ENCODE measurements at places on chromosomes 4 and X.

GRCh38 chr4:47839259-47839658 lies 1.4 kb upstream of the CORIN start:
- DNase-seq, result no peak

DNA sequence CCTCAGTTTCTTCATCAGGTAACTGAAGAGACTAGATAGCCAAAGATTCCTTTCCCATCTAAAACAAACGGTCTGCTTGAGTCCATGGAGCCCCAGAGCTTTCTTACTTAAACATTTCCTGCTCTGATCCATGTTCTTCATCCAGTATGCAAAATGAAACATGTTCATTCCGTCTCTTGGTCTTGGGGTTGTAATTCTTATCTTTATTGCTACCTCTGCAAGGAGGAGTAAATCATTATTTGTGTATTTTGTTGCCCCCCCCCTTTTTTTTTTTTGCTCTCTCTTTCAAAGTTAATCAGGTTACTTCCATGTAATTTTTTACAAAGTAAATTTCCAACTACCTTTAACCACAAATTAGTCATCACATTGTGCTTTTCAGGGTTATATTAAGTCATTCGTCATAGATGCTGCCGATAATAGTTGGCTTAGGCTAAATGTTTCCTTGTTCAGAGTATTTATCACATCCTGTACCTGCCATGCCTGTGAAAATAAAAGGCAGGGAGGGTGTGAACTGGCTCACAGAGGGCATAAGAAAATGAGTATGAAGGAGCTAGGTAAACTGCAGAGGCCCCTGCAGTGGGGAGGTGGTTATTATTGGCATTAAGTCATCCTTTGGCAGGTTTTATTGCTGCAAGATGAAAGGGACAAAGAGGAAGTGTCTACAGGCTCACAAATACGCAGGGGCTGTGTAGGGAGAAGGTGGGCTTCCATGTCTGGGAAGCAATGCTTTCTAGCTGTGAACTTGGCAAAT lies 76.7 kb upstream of the HS3ST1 start:
- peak; percentile 41 for DNase-seq

GRCh38 chrX:10008483-10009056 lies 41.4 kb downstream of the CLDN34 start:
- DNase-seq, result no peak

DNA sequence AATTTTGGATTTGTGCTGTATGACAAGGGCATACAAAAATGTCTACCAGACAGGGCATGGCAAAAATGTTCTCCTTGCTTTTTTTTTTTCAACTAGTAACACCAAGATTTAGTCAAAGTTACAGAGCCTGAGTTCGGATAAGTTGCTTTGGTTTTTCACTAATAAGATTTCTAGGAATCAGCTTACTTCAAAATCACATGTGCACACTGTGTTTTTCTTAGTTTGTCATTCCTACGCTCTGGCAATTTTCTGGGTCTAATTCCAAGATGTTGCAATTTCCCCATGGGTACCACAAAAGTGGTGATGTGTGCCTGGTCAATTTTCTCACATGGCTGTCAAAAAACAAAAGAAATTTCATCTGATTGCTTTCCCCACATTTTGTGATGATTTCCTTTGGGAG lies 6.3 kb downstream of the C1QTNF7 start:
- no peak for DNase-seq

- no peak for DNase-seq
These were observed 11.8 kb downstream of the TMEM31 start for GRCh38 chrX:103722505-103722904.

DNA sequence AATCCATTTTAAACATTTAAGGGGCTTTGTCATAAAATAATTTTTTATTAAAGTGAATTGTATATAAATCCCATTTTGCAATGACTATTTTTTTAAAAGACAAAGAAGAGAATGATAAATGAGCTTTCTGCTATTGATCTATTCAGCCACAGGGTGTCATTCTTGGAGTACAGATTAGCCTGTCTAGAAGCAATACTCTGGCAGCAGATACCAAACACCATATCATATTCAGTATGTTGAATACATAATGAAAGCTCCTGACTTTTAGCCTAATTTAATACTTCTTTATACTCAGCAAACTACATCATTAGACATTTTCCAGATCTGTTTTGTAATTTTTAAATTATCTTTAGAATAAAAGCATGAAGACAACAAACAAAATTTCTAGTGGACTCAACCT lies 496.3 kb downstream of the PDGFC start:
- DNase-seq, result peak; percentile 21

- peak; percentile 2 for DNase-seq
These were observed 128.5 kb downstream of the PRSS12 start for GRCh38 chr4:118224243-118224829.

- DNase-seq, result no peak
These were observed 239.3 kb downstream of the C4orf33 start for GRCh38 chr4:129335276-129335675.

DNA sequence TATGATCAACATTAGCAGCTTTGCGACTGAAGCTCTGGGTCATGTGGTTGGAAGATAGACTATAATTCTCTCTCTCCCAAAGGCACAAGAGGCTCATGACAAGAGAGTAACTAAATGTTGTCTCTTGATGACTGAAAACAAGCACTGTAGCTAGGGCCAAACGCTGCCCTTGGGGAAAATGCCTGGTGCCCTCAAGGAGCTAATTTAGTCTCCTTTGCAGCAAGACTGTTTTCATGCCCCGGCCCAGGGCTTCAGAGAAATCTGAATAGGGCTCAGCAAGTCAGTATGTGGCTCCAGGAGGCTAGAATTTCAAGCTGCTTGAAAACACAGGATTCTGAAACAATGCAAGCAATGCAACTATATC lies 411.9 kb downstream of the GPAT3 start:
- DNase-seq, result no peak

DNA sequence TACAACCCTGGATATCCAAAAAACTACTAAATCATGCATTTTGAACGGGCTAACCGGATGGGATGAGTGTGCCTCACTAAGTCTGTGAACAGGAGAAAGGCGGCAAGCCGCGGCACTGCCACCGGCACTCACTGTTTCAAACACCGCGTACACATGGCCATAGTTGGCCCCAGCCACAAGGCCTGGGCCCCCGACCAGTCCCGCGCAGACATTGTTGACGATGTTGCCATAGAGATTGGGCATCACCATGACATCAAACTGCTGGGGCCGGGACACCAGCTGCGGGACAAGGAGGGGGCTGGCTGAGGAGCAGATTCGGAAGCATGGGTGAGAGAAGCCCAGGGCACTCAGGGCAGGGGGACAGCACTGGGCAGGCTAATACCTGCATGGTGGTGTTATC lies 5.8 kb downstream of the SRPK3 start:
- no peak for DNase-seq

GRCh38 chr4:128461291-128462102 lies 173.9 kb upstream of the PGRMC2 start:
- no peak for DNase-seq

GRCh38 chr4:125049711-125050110 lies 265.0 kb upstream of the FAT4 start:
- no peak for DNase-seq

DNA sequence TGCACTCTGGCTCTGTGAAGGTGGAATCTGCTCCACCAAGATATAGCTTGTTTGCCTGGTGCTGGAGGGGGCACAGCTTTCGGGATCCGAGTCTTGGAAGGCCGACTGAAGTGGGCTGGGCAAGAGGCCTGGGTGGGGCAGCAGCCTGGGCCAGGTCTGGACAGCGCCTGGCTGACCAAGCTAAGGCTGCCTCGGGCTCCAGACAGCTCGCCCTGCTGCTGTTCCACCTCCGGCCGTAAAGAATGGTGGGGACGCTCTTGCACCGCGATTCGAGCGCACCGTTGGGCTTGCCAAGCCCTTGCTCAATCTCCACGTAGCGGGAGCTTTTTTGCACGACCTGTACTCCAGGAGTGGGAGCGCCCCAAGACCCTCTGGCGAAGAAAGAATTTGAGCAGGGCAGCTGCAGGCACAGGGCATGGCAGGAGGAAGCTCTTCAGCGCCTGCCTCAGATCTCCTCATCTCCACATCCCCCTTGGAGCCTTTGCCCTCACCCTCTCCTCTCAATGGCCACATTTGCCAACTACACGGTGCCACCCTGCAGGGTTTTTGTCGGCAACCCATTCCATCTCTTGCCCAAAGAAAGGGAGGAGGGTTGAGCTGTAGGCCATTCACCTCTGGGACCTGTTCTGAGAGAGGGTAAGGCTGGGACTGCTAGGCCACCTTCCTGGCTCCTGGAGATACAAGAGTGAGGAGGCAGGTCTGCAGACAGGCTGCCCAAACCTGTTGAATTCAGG lies 18.9 kb downstream of the CNGA2 start:
- peak; percentile 50 for DNase-seq

- no peak for DNase-seq
These were observed 60.8 kb downstream of the DDX60 start for GRCh38 chr4:168257768-168258167.

GRCh38 chr4:108203377-108203776 lies 34.6 kb upstream of the LEF1 start:
- DNase-seq, result no peak

DNA sequence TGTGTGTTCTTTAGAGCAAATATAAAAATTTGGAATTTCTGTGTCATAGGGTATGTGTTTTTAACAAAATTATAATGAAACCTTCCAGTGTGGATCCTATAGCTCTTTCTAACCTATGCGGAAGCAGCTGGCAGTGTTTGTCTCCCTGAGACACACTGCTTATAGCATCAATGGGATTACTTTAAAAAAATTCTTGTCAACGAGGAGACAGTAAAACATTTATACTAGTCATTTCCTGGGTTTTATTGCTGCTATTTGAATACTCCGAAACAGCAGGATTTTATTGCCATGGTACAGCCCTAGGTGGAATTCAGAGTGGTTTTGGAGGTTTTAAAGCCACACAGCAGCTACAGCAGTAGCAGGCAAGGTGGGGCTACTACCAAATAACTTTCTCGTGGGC lies 145.1 kb upstream of the IL1RAPL2 start:
- DNase-seq, result no peak

- DNase-seq, result no peak
These were observed 55.6 kb downstream of the MAP7D2 start for GRCh38 chrX:20060961-20061748.

DNA sequence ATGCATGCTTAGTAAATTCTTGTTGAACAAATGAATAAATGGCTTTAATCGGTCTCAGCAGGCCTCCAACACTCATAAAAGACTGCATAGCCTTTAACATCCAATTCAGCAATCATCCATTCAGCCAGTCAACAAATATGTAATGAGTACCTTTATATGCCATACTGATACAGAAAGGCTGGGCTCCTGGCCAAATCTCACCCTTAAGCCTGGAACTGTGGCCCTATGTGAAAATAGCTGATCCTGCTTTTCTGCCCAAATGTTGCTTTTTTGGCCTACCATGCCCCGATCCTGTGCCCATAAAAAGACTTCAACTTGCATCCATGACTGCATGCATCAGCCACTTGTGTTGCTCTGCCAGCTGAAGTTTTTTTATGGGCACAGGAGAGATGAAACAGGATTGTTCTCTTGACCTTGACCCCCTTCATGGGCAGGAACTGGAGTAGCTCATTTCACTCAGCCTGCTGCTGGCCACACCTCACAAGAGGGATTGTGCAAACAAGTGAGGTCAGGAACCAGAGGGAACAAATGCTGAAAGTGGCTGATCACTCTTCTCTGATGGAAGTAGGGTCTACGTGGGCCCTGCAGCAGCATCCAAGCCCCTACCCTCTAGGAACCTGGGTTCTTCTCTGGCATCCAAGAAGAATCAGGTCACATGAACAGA lies 75.6 kb downstream of the NPY1R start:
- DNase-seq, result no peak

DNA sequence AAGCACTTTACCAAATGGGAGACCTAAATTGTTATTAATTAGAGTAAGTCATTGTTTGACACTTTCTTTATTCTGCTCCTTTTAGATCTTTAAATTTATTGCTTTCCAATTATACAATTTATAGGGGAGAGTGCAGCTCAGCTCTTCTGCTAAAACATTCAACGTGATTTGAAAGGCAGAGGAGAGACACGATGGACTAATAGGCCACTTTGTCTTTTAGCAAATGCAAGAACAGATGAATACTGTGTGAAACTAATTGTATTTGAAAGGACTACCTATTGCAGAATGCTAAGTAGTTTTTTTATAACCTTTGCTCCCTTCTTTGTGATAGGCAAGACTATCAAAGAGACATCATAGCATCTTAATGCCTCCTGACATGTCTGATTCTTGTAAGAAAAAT lies 320.4 kb upstream of the KLF3 start:
- no peak for DNase-seq

DNA sequence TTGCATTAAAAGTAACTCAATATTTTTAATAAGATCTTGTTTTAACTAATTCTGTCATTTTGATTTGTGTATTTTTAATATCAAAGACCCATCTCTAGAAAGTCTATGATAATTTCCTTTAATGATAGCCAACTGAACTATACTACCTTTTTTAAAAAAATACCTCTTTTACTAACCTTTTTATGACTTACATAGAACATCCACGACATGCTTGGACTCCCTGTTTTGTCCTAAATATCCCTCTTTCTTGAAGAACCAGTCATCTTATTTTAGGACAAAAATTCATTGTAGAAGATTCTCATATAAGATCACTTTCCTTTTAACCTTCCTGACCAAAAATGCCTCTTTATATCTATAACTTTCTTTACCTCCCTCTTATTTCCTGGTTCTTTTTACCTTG lies 76.8 kb upstream of the GC start:
- DNase-seq, result no peak

DNA sequence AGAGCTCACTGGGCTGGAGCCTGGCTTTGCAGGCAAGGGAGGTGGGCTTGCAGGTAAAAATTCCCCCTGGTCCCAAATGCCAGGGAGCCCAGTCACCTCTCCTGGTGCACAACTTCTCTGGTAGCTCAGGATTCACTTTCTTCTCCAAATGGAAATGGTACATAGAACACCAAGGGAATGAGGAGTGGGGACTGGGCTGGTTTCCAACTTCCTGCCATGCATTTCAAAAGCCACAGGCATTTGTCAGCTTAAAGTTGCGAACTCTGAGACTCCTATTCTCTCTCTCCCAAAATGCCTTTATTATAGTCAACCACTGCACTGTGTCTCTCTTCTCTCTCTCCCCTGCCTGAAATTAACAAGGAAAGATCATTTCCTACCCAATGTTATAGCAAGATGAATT lies 177.3 kb downstream of the GRIA3 start:
- DNase-seq, result no peak

GRCh38 chr4:123444290-123444731 lies 47.7 kb downstream of the SPRY1 start:
- DNase-seq, result no peak

- DNase-seq, result no peak
These were observed 293.7 kb upstream of the GALNT7 start for GRCh38 chr4:172874944-172875343.

- peak; percentile 9 for DNase-seq
These were observed 1.8 kb downstream of the ZFP92 start for GRCh38 chrX:153412746-153413720.
